ENCODE measurements at places on chromosomes 4 and X.

- no peak for DNase-seq
Observed at GRCh38 chrX:11754958-11755645, 2.9 kb upstream of the MSL3 start.

GRCh38 chrX:37332055-37332454, 17.1 kb upstream of the PRRG1 start:
- DNase-seq, result no peak

- peak; percentile 95 for DNase-seq
Observed at GRCh38 chr4:139767168-139767567, 101.5 kb downstream of the MGST2 start.

DNA sequence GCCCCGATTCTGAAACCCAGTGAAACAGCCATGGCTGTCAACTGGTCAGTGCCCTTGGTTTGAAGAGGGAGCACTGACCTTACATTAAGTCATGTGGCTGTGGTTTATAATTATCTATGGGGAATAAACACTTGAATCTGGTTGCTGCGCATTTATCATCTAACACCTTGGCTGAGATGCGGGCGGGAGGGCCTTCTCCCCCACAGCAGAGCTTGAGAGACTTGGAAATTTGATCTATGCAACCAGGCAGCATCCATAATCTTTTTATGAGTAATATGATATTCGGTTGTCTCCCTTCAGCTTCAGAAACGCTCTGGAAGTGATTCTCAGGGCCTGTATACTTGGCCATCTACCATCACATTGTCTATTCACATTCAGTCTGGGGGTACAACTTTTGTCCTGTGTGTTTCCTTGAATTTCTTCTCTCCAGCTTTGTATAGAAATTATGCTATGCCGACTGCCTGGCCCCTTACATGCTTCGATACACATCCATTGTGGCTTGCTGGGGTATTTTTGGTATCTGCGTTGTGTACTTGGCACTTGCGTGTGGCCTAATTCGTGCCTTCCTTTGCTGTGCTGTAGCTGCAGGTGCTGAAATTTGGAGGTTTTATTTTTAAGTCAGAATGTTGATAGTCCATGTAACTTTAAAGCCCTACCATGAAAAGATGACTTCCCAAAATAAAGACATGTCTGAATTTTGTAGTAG, 321.6 kb downstream of the ARHGAP10 start:
- DNase-seq, result no peak

GRCh38 chr4:121227341-121227792, 63.2 kb upstream of the TNIP3 start:
- DNase-seq, result no peak

- no peak for DNase-seq
Observed at GRCh38 chr4:56038487-56039162, 89.9 kb downstream of the CEP135 start.

DNA sequence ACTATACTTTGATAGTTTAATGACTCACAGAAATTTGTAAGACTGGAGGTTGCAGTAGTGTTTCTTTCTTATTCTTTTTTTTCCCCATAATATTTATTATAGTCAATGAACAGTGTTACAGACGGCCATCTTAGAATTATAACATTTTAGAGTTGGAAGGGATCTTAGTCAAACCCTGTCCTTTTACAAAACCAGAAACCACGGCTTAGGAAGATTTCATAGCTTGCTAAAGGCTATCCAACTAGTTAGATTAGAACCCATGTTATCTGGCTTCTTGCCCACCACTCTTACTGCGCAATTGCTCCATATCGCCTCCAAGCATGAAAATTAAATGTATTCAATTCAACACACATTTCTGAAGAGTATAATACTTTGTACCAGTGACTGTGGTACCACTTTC, 1.1 kb downstream of the XIAP start:
- peak; percentile 35 for DNase-seq

- no peak for DNase-seq
Observed at GRCh38 chr4:126874533-126874932, 758.2 kb upstream of the INTU start.

- no peak for DNase-seq
Observed at GRCh38 chr4:186081202-186081807, 12.3 kb downstream of the TLR3 start.

DNA sequence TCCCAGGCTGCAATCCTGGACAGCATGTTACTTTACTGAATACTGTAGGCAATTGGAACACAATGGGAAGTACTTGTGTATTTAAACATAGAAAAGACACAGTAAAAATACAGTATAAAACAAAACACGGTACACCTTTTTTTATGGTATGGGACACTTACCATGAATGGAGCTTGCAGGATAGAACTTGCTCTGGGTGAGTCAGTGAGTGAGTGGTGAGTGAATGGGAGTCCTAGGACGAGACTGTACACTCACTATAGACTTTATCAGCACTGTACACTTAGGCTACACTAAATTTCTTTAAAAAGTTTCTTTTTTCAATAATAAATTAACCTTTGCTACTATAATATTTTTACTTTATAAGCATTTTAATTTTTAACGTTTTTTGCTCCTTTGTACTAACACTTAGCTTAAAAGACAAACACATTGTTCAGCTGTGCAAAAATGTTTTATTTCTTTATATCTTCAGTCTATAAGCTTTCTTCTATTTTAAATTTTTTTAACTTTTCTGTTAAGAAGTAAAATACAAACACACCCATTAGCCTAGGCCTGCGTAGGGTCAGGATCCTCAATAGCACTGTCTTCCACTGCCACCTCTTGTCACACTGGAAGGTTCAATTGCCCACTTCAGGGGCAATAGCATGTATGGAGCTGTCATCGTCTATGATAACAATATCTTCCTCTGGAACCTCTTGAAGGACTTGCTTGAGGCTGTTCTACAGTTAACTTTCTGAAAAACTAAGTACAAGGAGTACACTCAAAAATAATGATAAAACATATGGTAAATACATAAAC, 293.5 kb upstream of the FSTL5 start:
- DNase-seq, result no peak

DNA sequence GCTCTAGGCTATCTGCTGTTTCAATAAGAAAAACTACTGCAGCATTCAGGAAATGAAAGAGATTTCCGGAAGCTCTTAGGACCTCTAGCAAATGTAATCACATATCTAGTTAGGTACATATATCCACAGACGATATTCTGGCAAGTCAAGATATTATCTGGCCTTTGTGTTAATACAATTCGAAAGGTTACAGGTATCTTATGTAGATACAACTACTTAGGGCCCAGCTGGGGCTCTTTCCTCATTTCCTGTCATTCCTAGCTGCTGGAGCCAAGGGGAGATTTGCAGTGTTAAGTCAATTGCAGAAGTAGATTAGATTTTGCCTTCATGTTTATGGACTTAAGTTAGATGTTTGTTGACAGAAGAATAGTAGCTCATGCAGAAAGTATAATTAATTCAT, 299.5 kb downstream of the ARHGAP24 start:
- no peak for DNase-seq

- DNase-seq, result peak; percentile 7
Observed at GRCh38 chrX:15299941-15300851, 15.2 kb downstream of the ASB11 start.

DNA sequence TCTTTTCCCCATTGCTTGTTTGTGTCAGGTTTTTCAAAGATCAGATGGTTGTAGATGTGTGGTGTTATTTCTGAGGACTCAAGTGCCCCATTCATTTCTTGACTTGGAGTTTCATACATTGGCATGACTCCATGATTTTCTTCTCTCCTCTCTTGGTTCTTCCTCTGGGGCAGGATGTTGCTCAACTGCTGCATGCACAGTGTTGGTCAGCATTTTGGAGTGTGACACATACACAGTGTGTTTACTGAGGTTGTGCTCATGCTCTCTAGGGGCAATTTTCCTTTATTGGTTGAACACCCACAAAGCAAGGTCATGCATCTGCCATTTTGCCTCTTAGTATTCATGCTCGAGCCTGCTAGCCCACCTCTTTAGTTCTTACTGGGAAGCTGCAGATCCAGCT, 1993.8 kb downstream of the ARAP2 start:
- DNase-seq, result peak; percentile 61

GRCh38 chr4:47827343-47828047, 10.4 kb downstream of the CORIN start:
- no peak for DNase-seq

- DNase-seq, result no peak
Observed at GRCh38 chr4:136867465-136867864, 664.8 kb downstream of the PCDH18 start.

DNA sequence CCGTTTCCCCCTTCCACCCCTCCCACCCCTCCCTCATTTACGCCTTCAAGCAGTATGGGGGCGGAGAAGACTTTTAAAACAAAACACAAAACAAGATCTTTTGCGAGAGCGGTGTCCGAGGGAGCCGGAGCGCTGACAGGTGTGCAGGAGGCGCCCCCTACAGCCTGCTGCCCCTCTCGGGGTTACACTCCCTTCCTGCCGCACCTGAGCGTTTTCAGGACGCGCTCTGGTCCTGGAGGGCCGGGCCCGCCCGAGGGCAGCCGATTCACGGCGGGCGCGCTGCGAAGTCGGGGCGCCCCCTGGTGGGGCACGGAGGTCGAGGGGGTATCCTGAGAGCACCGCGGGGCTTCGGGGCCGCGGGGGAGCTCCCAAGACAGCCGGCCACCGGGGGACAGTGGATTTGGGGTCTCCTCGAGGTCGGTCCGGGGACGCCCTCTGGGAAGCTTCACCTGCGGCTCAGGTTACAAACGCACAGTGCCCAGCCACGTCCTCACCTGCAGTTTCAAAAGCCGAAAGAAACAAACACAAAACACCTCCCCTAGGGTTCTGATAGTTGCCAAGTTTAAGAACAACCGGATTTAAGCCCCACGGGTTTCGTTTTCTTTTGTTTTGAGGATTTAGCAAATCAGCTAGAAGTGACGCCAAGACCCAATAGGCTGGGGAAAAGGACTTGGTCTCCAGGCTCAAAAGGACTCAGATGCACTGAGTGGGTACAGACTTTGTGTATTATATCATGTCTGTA, 8.0 kb upstream of the NEUROG2 start:
- peak; percentile 32 for DNase-seq
